ENCODE measurements at places on chromosomes 16 and 17.

DNA sequence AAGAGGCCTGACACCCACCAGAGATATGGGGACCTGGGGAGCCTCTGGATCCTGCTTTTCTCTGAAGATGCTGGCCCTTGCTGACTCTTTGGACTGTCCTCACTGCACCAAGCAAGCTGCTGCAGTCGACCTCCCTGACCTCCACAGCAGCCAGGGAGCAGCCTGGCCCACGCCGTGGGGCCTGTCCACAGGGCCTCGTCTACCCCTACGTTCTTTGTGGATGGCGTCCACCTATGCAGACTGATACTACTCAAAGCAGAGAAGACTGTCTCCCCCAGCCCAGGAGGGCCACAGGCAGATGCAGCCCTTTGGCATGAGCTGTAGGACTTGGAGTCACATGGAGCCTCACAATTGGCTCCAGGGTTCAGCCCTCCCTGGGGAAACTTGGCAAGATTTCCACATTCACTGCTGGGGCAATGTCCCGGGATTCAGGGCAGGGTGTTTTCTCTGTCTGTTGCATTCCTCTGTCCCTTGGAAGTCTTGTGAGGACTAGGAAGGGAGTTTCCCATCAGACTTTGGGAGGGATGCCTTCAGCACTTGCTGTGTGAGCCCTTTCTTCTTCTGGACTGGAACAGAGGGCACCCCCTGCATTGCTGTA, 152.2 kb downstream of the NTN1 start:
- DNase-seq, result no peak

DNA sequence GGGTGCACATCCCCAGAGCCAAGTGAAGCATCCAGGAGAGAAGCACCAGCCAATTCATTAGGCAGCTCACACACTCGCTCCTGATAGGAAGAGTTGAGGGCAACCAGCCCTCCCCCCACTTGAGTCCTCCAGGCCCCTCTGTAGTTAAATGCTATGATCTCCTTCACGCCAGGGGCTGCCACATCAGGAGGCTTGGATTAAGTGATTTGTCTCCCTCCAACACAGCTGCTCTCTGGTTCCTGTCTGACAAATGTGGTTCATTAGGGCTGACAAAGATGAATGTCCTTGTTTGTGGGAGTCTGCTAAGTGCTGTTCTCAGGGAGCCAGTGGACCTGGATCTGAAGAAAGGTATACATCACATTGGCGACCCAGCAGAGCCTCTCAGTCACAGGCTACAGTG, 94.5 kb upstream of the WSCD1 start:
- DNase-seq, result no peak

DNA sequence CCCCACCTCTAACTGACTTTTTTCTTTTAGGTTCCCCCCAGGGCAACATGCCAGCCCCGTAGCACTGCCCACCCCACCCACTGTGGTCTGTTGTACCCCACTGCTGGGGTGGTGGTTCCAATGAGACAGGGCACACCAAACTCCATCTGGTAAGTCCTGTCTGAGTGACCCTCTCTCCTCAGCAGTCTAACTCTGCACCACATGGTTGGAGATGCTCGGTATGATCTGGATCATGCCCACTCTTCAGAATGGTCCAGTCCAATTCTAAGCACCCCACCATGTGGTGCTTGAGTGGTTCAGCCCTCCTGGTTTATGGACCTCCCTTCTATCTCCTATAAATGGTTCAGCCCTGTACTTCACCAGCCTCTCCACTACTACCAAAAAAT, 5.9 kb downstream of the KDM6B start:
- peak; percentile 41 for DNase-seq

DNA sequence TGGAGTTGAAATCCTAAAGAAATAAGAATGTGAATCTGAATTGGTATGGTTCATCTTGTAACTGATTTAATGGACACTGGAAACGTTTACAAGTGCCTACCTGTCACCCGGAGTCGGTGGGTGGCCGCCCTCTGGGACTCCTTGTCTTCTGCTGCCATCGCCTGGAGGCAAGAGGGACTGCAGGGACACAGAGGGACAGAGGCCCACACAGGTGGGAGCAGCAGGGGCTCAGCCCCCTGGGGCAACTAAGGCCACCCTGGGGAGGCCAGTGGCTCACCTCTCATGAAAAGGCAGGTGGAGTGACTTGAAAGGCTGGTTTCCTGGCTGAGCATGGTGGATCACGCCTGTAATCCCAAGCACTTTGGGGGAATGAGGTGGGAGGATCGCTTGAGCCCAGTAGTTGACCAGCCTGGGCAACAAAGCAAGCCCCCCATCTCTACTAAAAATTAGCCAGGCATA, 23.2 kb downstream of the TMEM92 start:
- DNase-seq, result no peak

DNA sequence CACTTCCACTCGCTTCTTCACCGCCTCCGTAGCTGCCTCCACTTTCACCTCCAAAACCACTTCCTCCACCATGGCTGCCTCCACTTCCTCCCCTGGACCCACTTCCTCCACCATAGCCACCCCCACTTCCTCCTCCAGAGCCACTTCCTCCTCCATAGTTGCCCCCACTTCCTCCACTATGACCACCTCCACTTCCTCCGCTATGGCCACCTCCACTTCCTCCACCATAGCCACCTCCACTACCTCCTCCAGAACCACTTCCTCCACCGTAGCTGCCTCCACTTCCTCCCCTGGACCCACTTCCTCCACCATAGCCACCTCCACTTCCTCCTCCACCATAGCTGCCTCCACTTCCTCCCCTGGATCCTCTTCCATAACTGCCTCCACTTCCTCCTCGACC, 4.5 kb downstream of the KRT9 start:
- DNase-seq, result no peak

GRCh38 chr17:56108811-56109284, 44.4 kb upstream of the ANKFN1 start:
- DNase-seq, result peak; percentile 14

GRCh38 chr17:36730857-36731490, 129.6 kb downstream of the MRM1 start:
- peak; percentile 41 for DNase-seq

DNA sequence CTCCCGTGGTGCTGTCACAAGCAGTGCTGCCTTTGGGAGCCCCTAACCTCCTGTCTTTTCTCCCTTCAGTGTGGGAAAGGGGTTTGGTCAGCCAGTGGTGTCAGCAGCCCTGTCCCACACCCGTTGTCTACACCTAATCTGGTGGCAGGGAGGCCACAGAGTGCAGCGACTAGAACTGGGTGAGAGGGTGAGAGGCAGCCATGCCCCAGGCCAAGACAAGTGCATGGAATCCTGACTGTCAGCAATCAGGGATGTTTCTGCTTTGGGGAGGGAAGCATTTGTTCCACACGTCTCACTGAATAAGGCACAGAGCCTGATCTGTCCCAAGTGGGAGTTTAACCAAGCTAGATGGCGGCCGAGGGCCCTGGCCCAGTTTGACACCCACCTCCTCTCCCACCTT, 1.4 kb upstream of the ZNF267 start:
- DNase-seq, result no peak

- DNase-seq, result no peak
Observed at GRCh38 chr17:82964851-82965341, 114.5 kb upstream of the METRNL start.

- DNase-seq, result no peak
Observed at GRCh38 chr17:78026381-78026780, 67.9 kb downstream of the TNRC6C start.

DNA sequence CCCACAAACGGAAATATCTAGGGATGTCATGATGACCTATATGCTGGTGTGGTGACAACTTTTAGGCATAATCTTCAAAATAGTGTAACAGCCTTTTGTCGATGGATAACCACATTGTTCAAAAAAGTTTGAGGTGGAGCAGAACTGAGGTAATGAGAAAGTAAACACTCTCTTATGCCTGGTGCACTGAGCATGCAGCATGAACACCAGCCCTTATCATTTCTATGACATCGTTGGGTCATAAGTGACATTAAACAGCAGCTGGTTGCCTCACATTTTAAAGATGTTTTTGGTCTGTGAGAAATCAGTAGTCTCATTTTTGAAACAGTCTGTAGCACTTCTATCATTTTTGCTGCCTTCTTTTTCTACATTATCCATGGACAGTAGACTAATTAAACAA, 1.8 kb downstream of the KRT23 start:
- DNase-seq, result no peak

DNA sequence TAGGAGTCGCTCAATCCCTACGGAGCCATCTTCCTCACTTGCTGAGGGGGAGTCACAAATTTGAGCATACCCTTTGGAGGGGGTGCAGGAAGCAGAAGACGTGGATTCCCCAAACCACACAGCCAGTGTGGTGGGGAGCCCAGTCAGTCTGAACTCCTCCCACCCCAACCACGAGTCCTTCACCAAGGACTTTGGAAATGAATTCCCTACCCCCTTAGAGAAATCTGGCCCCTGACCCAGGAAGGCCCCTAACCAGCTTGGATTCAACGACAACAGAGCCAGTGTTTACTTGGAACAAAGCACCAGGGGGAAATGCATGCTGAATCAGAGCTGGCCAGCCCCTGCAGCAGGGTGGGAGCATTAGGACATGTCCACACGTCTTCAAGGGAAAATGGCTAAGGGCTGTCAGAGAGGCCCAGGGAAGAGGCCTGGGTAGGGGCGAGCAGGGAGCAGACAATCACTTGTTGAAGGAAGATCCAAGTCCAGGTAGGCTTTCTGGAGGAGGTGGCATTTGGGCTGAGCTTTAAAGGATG, 5.5 kb upstream of the TMEM92 start:
- no peak for DNase-seq

GRCh38 chr16:84544031-84544773, 39.7 kb upstream of the MEAK7 start:
- no peak for DNase-seq

- DNase-seq, result no peak
Observed at GRCh38 chr17:17326275-17326875, 23.2 kb downstream of the NT5M start.

GRCh38 chr17:79008666-79009387, 737 bp downstream of the CANT1 start:
- DNase-seq, result no peak

GRCh38 chr17:72970797-72971196, 121.7 kb downstream of the SLC39A11 start:
- no peak for DNase-seq

GRCh38 chr16:25052151-25052511, 37.0 kb upstream of the ARHGAP17 start:
- DNase-seq, result no peak

- DNase-seq, result no peak
Observed at GRCh38 chr17:47820033-47820789, 1.4 kb downstream of the OSBPL7 start.

DNA sequence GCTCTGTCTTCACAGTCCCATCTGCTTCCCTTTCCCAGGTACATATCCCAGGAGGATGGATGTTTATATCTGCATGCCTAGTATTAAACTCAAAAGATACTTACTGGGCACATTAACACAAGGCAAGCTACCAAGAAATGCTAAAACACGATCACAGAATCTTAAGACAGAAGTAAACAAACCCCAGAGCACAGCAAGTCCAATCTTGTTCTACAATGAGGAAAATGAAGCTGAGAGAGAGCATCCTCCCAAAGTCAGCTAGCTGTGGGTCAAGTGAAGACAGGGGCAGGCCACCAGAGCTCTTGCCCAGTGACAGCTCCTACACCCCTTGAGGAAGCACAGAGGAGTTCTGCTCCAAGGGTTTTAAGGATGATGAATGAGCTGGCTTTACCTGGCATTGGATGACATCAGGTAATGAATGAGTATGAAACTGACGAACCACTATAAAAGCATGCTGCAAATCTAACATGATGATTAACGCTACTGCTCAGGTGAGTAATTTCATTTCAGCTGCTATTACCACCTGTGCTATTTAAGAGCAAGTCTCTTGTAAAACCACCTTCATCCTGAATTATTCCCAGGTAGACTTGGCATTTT, 20.3 kb downstream of the XPO6 start:
- no peak for DNase-seq

DNA sequence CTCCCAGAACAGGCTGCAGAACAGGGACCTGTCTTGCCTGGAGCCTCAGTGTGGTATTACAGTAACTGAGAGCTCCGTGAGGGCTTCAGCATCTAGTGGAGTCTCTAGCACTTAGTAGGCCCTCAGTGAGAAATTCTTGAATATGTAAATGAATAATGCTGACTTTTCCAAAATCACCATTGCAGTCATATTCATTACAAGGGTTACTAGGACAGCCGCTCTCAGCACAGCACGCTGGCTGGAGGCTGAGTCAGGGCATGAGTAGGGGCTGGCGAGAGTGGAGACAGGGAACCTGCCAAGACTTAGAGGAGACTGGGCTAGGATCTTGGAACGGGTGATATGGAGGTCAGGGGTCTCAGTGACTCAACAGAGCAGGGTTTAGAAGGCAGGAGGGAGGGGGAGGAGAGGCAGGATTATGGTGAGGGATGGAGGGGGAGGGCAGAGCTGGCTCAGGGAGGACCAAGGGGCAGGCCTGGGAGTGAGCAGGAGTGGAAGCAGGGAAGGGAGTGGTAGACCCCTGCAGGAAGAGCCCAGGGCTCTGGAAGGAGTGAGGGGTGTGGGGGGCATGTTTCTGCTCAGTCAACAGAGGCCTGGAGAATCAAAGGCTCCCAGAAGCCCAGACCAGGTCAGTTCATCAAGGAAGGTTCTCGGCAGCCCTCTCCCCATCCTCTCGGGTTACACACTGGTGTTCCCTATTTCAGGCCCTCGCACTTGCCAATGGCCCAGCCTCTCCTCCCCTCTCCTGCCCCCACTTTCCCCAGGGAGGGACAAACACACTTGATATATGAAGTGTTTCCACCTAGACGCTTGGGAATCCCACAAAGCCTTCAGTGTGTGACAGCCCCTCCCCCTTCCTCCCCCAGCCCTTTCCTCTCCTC, 42.3 kb downstream of the FZD2 start:
- DNase-seq, result no peak

- DNase-seq, result peak; percentile 32
Observed at GRCh38 chr16:17476414-17477259, 5.9 kb upstream of the XYLT1 start.

DNA sequence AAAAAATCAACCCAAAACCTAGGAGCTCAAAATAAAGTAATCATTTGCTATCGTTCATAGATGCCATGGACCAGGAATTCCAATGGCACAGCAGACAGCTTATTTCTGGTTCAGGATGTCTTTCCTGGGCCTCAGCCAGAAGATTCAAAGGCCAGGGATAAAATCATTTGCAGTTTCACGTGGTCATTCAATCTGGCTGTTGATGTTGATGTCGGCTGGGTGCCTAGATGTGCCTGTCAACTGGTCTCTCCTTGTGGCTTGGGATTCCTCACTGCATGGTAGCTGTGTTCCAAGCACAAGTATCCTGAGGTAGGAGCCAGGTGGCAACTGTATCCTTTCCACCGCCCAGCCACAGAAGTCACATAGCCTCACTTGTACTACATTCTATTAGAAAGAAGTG, 10.7 kb upstream of the EPX start:
- no peak for DNase-seq

GRCh38 chr17:74702116-74702871, 10.4 kb downstream of the CD300LF start:
- DNase-seq, result no peak

DNA sequence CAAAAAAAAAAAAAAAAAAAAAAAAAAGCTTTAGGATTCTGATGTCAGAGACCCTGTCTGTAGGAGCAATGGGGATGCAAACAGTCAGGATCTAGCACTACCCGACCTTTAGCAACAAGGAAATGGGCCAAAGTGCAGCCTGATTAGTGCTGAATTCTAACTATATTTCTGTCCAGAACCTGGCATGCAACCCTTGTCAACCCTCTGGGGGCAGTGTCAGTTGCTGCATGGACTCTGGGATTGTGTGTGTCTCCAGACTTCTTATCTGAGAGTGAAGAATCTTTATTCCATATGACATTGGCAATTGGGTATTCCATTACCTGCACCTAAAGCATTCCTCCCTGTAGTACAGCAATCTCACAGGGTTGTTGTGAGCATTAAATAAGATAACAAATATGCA, 120.3 kb upstream of the CRHR1 start:
- no peak for DNase-seq

GRCh38 chr17:77311371-77311981, 170.7 kb downstream of the SEC14L1 start:
- no peak for DNase-seq

Measured in NCI-H526 (cell line).